Hindlimb muscle (tissue), 1 donor: ENCODE measurements at places on chromosomes 11 and 22. TPM values are rescaled to one million over a fixed set of nuclear protein-coding genes. Genes with fewer than 3 reads are reported as not detected.

DNA sequence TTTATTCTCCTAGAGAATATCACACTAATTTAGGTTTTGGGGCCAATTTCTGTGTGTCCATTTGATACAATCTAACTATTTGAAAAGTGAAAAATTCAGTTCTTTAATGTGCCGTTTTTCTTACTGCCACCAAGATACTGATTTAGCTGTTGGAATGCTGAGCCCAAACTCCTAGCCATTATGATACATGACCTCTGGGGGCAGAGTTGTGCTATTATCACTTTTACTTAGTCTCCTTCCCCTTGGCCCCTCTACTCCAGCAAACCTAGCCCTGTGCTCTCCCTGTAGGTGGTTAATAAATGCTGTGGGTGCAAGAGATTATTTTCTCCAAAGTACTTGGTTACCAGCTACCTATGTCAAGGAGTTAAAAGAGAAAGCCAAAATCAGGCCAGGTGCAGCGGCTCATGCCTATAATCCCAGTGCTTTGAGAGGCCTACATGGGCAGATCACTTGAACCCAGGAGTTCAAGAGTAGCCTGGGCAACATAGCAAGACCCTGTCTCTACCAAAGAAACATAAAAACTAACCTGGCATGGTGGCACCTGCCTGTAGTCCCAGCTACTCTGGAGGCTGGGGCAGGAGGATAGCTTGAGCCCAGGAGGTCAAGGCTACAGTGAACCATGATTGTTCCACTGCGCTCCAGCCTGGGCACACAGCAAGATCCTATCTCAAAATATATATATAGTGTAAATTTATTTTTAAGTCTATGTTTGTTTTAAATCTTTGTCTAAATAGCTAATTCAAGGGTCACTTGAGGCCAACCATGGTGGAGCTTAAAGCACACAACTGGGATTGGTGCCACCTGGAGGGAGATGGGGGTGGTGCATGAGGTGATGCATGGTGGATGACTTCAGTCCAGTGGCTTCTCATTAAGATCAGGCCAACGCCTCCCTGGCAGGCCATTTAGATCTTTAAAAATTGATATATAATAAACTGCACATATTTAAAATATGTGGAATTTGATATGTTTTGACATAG, 193.2 kb upstream of the PLET1 start:
- no peak for DNase-seq

- no peak for DNase-seq
Measured at GRCh38 chr11:19537803-19538453, 174.7 kb upstream of the NAV2 start.

The LMO1 gene
- polyA plus RNA-seq, result 1.9 TPM

The OR8G5 gene
- polyA plus RNA-seq, result not detected

The STK33 gene
- 3.0 TPM for polyA plus RNA-seq
